ENCODE measurements at places on chromosomes 7 and 10. TPM values are rescaled to one million over a fixed set of nuclear protein-coding genes. Genes with fewer than 3 reads are reported as not detected.
A peak's percentile ranks its signal among the peaks of the same experiment; 100 is the strongest.

The KCND2 gene
- not detected for total RNA-seq

DNA sequence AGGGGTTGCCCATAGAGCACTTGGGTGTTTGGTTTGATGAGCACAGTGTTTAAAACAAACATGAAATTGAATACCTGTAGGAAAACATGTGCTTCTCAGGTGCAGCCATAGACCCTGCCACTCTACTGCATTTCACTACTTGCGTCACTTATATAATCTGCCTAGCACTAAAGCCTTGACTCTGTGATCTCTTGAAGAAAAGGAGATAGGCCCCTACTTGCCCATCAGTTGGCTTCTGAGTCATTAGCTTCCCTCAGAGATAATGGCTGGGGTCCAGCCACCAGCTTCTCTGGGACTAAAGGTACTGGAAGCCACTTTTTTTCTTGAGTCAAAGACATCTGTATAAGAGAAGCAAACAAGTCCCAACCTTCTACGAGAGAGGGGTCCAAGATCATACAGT lies 45.9 kb upstream of the BTRC start:
- no peak for DNase-seq

DNA sequence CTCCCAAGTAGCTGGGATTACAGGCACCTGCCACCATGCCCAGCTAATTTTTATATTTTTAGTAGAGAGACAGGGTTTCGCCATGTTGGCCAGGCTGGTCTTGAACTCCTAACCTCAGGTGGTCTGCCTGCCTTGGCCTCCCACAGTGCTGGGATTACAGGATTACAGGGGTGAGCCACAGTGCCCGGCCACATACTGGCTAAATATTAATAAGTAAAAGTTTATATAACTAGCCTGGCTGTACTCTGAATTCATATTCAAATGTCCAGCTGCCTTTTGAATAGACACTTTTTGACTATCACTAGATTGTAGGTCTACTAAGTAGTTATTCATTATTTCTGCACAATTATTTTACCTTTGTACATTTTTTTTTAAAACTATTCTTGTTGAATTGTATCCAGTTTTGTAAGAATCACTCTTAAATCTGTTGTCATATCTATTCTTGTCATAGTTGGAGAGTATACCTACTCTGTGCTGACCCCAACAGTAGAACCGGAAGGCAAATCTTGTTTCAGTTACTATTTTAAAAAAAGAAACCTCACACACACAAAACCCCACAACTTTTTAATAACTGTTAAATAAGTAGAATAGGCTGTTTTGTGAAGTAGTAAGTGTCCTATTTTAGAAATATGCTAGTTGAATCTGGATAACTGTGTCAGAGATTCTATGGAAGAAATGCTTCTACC lies 29.6 kb downstream of the MINPP1 start:
- DNase-seq = no peak

DNA sequence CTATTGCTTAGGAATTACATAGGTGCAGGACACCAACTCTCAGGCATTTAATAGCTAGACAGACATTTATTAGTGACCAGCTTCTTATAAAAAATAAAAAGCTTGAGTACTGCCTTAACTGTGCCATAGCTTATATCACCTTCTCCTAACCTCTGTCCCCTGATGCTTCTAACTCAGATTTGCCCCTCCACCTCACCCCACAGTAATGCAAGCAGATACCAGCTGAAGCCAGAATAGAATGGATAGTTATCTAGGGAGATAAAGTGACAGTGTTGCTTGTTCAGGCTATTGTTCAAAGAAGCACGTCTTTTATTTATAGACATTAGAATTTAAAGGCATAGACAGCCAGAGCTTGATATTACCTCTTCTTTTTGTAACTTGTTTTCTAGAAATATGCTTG lies 99.6 kb upstream of the GLCCI1 start:
- DNase-seq = no peak

The SKIDA1 gene
- total RNA-seq = 0.02 TPM

GRCh38 chr7:15719311-15719710 lies 32.8 kb upstream of the MEOX2 start:
- no peak for DNase-seq

The ZPBP gene
- total RNA-seq = not detected

GRCh38 chr10:52609071-52609470 lies 163.5 kb downstream of the MBL2 start:
- DNase-seq = no peak

- no peak for DNase-seq
These were observed 34.0 kb upstream of the CNPY1 start for GRCh38 chr7:155580367-155580766.

- DNase-seq = no peak
These were observed at the start of gene ASB10 for GRCh38 chr7:151186640-151187408. ASB10 (minus strand) TSS chr7:151187250; CDS start chr7:151187130, 120 bp downstream.

DNA sequence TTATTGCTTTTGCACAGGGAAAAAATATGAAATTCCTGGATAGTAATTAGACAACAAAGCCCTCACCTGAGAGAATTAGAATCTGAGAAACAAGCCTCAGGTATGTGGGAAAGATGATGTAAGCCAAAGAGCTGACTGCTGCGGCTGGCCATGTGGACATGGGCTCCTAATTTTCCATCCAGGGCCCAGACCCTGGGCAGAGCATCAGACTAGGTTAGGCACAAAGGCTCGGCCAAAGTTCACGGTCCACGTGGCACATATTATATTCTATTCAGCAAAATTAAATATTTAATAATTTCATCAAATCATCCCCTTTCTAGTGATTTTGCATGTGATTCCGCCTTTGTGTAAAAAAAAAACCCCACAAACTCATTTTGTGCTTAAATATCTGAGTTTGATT lies 5.1 kb downstream of the CYP3A4 start:
- no peak for DNase-seq

DNA sequence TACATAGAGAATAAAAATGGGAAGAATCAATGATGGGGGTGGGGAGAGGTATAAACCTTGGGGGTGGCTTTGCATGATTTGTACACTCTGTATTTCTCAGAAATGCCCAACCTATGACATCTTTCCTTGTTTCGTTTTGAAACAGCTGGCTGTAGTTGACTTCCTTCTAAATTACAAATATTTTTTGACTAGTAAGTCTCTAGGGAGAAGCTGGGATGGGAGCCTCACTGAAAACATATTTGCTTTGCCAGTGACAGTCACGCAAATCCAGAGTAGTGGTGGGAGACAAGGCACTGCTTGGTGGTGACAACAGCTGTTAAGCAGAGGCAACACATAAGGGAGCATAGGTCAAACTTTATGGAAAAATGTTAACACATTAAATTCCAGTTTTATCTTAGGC lies 440.5 kb downstream of the SEMA3D start:
- DNase-seq = no peak

The LLCFC1 gene
- not detected for total RNA-seq

DNA sequence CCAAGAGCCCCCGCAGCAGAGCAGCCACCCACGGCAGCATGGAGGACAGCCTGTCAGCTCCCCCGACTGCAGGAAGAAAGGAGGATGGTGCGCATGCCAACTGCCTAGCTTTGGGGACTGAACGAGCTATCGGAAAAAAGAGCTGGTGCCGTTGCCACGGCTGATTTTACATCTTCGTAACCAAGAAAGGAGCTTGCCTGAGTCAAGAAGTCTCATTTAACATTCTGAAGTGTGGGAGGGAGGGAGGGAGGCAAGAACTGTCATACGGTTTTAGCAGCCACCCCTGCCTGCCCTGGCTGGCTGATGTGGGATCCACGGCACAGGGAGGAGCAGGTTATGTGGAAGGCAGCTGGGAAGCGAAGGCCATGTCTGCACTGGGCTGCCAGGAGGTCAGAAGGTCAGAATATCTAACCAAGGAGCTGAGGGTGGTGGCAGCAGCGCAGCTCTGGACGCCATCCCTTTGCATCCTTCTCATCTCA lies 74.7 kb upstream of the CAMK2B start:
- DNase-seq = no peak

The CUBN gene
- total RNA-seq = 0.40 TPM

DNA sequence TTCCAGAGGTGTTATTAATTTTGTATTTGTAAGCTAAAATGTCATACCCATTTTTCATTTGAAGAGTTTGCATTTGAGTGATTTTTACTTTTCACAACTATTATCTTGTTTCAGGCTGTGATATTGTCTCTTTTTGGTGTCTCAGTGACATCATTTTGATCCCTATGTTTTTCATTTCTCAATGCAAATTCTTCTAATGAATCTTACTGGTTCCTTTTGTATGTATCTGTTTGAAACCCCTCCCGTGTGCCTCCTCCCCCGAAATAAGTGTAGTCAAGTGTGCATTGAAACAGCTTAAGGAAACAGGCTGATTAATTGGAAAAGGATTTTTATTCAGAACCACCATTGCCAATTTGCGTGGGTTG lies 77.8 kb downstream of the SHH start:
- no peak for DNase-seq

DNA sequence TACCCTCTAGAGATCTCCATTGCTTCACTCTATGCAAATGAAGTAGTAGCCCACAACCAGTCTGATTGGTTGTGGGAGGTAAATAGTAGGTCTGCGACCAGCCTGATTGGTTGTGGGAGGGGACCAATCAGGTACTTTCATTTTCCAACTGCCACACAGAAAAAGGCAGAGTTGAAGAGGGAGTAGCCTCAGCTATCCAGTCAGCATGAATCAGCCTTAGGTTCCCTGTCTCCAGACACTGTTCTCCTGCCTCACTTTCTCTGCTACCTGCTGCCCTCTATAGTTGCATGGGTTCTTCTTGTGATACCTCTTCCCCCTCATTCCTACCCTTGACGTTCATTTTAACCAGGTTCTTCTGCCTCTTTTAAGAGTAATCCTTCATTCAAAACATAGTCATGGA lies 114.5 kb upstream of the LYZL1 start:
- DNase-seq = no peak

GRCh38 chr7:22173685-22174573 lies 183.0 kb downstream of the RAPGEF5 start:
- peak; percentile 85 for DNase-seq

DNA sequence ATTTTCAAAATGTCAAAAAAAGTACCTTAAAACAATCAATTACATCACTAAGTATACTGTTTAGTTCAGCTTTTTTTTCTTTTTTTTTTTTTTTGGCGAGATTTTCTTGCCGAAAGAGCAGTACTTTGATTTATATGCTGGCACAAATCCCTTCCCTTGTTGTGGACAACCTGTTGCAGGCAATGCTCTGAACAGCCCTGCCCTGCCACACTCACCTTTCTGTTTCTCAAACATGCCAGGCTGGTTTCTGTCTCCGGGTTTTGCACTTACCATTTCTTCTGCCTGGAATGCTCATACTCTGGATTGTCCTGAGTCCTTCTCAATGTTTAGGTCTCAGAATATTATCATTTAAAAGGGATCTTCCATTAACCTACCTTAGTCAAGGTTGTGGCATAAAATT lies 80.4 kb upstream of the JAZF1 start:
- no peak for DNase-seq

GRCh38 chr7:94513565-94513860 lies 3.9 kb downstream of the CASD1 start:
- no peak for DNase-seq

- no peak for DNase-seq
These were observed 78.3 kb upstream of the LRRC17 start for GRCh38 chr7:102834466-102834865.

DNA sequence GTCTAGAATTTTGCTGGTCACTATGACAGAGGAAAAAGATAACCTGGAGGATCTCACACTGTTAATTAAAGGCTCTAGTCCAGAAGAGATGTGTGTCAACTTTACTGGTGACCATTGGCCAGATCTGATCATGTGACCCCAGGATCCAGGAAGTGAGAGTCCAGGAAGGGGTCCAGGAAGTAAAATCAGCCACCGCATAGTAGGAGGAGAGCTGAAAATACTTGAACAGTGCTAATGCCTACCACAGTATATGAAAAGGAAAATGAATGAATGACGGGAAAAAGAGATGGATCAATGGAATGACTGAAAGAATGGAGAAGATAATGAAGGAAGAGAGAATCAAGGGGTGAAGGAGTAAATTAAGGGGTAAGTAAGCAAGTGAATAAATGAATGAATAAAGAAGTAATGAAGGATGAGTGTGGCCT lies 415.3 kb downstream of the RPS24 start:
- no peak for DNase-seq
